ENCODE measurements at places on chromosomes 16 and 17. TPM values are rescaled to one million over a fixed set of nuclear protein-coding genes. Genes with fewer than 3 reads are reported as not detected.

SCRN2 gene
- 41.0 TPM for total RNA-seq

CCL14 gene
- total RNA-seq, result not detected

AOC3 gene
- 1.1 TPM for total RNA-seq

SLC12A3 gene
- total RNA-seq, result not detected

KRTAP3-2 gene
- 0.36 TPM for total RNA-seq

FOXN1 gene
- total RNA-seq, result 0.06 TPM

TPSD1 gene
- total RNA-seq, result not detected

NAGS gene
- total RNA-seq, result 0.84 TPM

GID4 gene
- total RNA-seq, result 11.3 TPM

GNAO1 gene
- total RNA-seq, result 0.38 TPM

PIRT gene
- not detected for total RNA-seq

NXN gene
- total RNA-seq, result 27.1 TPM

PRSS53 gene
- 1.1 TPM for total RNA-seq

APOBR gene
- 0.05 TPM for total RNA-seq

CCDC200 gene
- total RNA-seq, result not detected

GPR139 gene
- total RNA-seq, result not detected

CPHXL2 gene
- total RNA-seq, result not detected

KRTAP3-1 gene
- not detected for total RNA-seq

HOXB2 gene
- 0.55 TPM for total RNA-seq

SLC38A8 gene
- not detected for total RNA-seq

CEP295NL gene
- total RNA-seq, result 0.54 TPM

NFAT5 gene
- 5.8 TPM for total RNA-seq

ACSM2B gene
- total RNA-seq, result not detected

ZNF629 gene
- total RNA-seq, result 15.1 TPM

C17orf78 gene
- total RNA-seq, result not detected

XAF1 gene
- 0.06 TPM for total RNA-seq

RPH3AL gene
- total RNA-seq, result 31.9 TPM

CLEC18B gene
- 0.37 TPM for total RNA-seq

GPR142 gene
- total RNA-seq, result not detected

YPEL2 gene
- total RNA-seq, result 3.9 TPM

NPIPB6 gene
- total RNA-seq, result 2.0 TPM
